ENCODE measurements at places on chromosomes 4 and X.

- no peak for DNase-seq
Observed at GRCh38 chr4:71607780-71608677, 175.8 kb downstream of the GC start.

DNA sequence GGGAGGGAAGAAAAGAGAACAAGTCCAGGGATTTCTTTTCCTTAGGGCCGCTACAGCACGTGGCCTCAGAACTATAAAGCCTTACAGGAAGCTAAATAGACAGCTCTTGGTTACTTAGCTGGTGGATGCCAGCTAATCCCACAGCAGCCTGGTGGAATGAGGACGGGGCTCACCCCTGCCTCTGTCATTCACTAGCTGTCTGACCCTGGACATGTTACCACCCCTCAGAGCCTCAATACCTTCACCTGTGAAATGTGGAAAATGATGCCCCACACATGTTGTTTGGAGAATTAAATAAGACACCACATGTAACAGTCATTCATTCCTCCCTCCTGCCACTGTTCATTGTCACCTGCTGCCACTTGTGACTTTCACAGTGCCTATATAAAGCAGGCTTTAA lies 15.7 kb downstream of the CCKAR start:
- DNase-seq, result no peak

- DNase-seq, result no peak
Observed at GRCh38 chr4:47837094-47837907, 566 bp downstream of the CORIN start.

DNA sequence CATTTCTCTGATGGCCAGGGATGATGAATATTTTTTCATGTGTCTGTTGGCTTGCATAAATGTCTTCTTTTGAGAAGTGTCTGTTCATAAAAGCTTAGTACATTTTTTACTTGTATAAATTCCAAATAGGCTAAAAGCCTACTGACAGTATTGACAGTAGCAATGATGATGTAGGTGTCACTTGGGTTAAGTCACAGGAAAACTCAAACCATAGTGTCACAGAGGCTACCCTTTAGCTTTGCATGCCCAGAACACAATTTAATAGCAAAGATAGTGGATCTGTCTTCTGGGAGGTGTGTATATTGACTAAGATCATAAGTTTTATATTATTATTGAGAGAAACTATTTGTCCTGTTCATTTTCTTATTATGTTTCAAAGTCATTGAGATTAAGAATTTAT lies 8.1 kb downstream of the RP2 start:
- no peak for DNase-seq

DNA sequence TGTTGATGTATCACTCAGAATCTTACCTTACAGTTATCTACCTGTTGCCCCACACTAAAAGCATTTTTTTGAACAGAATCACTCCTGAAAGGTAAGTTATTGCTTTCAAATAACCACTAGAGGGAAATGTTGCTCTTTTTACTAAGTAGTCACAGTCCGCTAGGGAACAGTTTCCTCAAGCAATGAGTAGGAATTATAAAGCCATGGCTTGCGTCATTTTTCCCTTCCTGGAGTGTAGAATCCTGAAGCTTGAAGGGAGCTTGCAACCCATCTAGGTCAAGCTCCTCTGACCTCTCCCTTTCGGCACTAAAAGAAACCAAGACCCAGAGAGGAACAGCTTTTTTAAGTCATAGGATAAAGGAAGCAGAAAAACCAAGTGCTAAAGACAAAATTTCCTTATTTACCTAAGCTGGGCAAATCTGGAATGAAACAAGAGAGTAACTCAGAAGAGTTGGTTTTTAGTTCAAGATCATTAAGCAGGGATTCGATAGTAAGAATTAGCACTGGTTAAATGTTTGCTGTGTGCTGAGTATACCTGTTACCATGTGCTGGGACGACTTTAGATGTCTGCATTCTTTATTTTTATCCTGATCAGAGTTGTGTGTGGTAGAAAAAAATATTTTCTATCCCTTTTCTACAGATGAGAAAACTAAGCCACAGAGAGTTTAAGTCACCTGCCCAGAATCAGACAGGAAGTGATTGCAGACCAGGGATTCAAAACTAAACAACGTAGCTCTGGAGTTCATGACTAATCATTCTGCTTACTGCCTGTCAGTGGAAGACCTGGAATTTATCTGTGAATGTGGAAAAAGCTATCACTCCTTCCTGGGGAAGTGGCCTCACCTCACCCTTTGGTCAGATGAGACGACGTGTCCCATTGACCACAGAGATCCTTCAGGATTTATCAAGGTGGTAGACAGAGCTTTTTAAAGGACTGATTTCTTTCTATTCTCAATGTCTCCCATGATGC lies 631.5 kb downstream of the RAB28 start:
- DNase-seq, result no peak

DNA sequence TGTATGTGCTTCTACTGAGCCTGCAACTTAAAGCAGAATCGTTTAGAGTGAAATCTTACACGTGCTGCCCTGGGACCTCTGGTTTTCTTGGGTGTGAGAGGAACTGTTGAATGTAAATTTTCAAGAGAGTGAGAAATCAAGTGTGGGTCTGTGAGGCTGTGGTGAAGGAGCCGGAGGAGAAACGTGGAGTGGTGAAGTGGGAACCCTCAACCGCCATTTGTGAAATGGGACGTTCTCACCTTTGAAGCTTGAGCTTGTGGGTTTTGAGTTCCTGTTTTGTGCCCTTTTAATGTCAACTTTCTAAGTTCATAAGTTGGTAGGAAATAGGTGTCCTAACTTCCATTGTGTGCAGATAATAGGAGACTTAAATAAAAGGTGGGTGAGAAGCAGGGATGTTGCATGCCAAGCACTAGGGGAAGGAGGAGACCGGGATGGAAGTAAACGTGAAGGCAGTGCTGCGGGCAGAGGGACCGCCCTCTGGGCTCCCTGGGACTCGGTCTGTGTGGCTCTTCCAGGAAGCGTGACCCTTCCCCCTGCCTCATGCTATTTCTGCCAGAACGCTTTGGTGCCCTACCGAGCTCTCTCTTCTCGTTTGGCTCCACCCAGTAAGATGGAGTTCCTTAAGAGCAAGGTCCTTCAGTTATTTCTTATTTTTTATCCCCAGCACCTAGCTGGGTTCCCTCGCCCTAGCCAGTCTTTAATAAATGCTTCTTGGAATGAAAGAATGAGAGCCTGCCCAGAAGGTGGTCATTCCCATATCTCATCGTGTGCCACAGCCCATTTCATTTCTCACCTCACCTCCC lies 56.0 kb downstream of the TMEM131L start:
- no peak for DNase-seq

GRCh38 chrX:13239272-13239671 lies 80.6 kb downstream of the ATXN3L start:
- DNase-seq, result no peak

DNA sequence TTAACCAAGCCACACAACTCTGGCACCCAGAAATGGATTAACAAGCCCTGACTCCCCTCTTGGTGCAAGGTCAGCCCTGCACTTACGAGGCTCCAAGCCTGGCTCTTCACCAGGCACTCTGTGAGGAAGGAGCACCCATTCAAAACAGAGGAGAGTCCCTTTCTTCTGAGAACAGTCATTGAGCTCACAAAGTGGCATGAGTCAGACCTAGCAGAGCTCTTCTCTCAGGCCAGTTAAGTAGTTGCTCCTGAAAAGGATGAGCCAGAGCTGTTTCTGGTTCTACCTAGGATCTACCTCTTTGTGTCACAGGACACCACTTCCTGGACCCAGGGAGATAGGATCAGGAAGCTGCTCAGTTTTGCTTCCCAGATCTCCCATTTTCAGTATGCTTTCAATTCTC lies 48.2 kb downstream of the EVC2 start:
- no peak for DNase-seq

DNA sequence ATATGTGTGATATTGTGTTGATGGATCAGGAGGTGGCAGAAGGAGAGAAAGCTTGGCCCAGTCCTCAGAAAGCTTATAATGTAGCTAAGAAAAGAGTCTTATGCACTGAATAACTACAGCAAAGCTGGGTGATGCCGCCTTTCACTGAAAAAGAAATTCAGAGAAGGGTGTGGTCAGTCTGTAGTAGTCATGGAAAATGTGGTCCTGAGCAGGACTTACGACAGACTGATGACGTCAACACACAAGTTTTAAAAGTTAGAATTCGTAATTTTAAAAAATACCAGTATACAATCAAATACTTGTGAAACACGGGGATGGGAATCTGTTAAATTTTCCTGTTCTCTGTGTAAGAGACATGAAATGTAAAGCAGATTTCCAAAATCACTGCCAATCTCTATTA lies 87.0 kb upstream of the RAPGEF2 start:
- DNase-seq, result no peak

DNA sequence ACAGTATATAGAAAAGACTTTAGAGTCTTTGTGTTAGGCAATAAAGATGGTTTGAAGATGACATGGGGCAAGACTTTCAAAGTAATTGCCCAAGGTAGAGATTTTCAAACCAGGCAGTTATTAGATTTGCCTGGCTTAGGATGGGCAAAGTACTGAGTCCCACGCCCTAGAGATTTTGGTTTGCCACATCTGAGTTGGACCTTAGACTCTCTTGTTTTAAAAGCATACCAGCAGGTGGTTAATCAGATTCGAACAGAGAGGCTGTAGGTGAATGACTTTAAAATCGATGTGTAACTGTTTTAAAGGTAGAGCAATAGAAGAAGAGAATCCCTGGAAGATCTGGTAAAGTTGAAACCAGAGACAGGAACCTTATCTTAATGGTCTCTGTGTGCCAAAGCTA lies 121.5 kb downstream of the RAPGEF2 start:
- no peak for DNase-seq
